ENCODE measurements at places on chromosomes 12 and 14.

GRCh38 chr14:78358591-78358990, 188.4 kb downstream of the NRXN3 start:
- no peak for DNase-seq

GRCh38 chr12:70876952-70877351, 43.6 kb downstream of the PTPRR start:
- no peak for DNase-seq

DNA sequence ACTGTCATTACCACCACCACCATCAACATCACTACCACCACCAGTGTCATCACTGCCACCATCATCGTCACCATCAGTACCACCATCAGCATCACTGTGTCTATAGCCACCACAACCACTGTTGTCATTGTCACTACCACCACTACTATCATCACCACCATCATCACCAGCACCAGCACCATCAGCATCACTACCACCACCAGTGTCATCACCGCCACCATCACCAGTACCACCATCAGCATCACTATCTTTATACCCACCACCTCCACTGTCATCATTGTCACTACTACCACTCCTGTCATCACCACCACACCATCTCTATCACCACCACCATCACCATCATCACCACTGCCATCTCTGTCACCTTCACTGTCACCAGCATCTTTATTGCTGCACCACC, 60.6 kb downstream of the BEGAIN start:
- DNase-seq: no peak

DNA sequence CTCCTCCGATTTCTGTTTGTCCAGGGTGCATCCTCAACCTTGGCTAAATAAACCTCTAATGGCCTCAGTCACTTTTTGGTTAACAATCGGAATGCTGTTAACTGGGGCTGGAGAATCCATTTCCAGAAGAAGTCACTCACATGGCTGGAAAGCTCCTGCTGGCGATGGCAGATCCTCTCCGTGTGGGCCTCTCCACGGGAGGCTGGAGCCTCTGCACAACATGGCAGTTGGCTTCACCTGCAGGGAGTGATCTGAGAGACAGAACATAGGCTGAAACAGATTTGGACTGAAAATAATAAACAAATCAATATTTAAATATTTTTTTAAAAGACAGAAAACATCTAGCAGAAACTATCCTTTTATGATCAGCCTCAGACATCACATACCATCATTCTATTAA, 66.8 kb upstream of the FICD start:
- no peak for DNase-seq
